Mesenchymal stem cell (in vitro differentiated cells and primary cell): ENCODE measurements at places on chromosomes 3 and 15.

- DNase-seq = no peak
Measured at GRCh38 chr3:134527037-134527436, 41.2 kb downstream of the CEP63 start.

DNA sequence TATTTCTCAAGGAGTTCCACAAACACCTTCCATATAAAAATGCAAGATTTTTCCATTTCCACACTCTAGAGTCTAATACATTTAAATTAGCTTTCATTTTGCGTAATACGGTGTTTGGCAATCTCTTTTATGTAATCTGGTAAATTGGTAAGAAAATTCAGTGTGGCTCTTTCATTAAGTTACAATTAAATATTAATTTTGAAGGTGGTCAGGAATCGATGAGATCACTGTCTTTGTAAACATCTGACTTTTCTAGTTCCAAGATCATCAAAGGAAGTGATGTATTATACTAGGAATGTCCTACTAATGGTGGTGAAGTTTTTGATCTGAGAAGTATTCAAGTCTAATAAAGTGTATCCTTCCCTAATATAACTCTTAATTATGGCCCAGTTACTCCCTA is 1.1 kb upstream of the UTS2B start:
- DNase-seq = peak; percentile 74

DNA sequence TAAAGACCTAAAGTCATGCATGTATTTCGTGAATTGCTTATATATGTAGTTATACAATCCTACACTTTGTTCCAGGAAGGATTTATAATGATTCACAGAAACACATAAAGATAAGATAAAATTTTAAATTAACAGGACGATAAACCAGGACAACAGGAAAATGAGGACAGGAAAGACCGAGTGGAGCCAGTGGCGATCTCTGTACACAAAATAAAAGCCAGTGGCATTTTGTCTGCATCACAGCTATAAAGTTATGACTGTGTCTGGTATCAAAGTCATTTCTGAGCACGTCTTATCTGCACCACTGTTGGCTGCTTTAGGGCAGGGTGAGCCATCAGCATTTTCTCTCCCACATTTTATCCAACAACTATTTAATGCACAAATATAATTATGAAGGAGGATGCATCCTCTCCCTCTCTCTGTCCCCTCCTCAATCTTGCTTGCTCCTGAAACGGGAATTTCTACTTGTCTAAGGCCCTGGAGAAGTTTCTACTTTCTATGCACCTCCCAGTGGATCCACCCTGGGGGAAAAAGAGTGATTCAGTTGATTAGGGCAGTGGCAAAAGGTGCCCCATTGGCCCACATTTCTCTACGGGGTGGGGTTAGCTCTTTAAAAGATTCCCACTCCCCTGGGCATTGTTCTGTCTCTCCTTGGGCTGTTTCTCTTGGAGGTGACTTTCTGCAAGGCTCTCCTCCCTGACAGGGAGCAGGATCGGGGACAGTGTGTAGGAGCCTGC is 159.4 kb upstream of the UBE2E1 start:
- DNase-seq = no peak

- peak; percentile 25 for DNase-seq
Measured at GRCh38 chr15:72706266-72706665, 20.3 kb downstream of the BBS4 start.

GRCh38 chr3:159185443-159186050 is 383.7 kb downstream of the MFSD1 start:
- no peak for DNase-seq

- no peak for DNase-seq
Measured at GRCh38 chr15:90210593-90210992, 9.5 kb downstream of the SEMA4B start.

GRCh38 chr15:78691167-78691850 is 50.3 kb upstream of the CHRNB4 start:
- no peak for DNase-seq

DNA sequence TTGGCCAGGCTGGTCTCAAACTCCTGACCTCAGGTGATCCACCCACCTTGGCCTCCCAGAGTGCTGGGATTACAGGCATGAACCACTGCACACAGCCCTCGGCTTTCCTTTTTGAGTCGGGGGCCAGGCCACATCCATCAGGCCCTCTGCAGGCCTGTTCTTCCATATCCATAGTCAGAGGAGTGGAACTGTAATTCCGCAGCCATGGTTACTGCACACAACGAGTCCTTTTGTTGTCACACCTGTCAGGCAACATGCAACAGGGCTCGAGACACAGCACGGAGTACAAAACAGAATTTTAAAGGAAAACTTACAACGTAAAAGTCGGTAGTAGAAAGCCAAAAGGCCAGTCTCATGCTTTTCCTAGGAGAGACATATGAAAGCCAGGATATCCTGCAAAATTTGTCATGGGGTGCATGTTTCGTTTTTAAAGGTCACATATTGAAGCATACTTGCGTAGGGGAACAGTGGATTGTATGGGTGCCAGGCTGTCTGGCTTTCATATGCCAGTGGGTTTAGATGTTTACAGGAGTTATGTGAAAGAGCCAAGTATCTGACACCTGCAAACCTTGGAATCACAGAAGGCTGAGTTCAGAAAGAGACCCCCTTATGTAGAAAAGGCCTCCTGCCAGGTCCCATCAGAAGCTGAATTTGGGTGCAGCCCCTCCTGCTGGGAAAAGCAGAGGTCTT is 63.2 kb upstream of the LPP start:
- no peak for DNase-seq

DNA sequence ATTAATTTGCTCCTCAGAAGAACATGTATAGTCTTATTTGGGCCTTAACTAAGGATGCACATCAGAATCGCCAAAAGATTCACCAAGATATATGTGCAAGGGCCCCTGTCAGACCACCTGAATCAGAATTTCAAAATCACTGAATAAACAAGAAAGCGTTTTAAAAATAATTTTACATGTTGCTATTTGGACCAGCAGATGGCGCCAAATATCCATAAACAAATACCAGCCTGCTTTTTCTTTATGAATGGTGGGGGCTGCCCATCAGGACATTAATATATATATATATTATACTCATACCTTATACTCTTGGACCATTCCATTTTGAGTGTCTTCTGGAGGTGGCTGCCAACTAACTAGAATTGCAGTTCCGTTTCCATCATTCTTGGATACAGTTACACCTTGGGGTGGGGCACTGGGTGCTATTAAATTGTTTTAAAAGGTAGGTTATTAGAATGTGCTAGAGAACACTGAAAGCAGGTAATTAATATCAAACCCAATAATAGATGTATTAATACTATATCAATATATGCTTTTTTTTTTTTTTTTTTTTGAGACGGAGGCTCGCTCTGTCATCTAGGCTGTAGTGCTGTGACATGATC is 1108.3 kb downstream of the ROBO1 start:
- DNase-seq = peak; percentile 48

DNA sequence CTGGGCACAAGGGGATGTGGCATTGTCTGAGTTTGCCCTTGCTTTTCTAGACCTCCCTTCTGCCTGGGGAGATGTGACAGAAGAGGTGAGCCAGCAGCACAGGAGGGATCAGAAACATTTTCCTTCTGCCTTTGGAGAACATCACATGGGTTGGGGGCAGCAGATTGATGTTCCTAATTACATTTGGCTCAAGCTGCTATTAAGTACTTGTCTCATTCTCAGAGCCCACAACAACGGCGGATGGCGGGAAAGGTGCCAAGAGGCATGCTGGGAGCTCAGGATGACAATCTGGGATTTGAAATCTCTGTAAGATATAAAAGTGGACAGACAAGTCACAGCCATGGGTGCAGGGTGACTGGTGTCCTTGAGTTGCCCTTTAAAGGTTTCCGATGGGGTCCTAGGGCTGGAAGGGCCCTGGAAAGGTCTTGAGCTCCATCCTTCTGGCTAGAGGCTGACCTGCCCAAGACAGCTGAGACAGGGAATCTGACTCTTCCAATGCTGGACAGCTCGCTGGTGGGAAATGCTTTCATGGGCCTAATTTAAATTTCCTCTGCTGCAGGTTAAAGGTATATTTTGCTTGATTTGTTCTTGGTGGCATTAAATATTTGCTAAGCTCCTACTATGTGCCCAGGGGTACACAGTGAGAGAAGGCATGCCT is 2.4 kb upstream of the CORO2B start:
- DNase-seq = no peak

DNA sequence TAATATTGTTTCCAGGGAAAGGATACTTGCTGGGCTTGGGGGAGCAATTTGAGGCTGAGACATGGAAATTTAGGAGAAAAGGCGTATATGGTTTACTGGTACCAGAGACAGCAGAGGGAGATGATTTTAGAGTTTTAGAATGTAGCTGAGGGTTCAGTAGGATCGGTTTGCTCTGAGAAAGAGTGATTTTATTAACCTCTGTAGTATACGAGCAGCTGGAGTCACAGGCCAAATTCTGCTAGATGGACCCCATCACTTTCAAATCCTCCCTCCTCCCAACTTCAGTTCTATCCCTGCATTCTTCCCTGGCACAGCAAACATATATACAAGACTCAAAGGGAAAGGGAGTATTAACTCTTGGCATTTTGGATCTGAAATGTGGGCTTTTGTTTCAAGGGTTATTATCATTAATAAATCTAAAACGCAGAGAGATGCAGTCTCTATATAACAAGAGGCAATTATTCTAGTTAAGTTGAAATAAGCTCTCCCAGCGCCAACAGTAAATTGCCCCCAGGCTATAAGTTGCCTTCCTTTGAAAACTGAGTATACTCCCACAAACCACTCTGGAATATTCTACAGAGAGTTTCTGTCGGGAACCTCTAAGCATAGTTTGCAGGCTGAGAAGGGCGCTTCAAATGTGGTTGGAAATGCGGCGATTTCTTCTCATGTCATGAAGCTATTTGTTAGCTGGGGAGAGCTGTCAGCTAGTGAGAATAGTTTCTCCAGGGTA is 5.4 kb downstream of the CRABP1 start:
- DNase-seq = no peak

GRCh38 chr3:116141724-116142123 is 303.6 kb downstream of the LSAMP start:
- no peak for DNase-seq

DNA sequence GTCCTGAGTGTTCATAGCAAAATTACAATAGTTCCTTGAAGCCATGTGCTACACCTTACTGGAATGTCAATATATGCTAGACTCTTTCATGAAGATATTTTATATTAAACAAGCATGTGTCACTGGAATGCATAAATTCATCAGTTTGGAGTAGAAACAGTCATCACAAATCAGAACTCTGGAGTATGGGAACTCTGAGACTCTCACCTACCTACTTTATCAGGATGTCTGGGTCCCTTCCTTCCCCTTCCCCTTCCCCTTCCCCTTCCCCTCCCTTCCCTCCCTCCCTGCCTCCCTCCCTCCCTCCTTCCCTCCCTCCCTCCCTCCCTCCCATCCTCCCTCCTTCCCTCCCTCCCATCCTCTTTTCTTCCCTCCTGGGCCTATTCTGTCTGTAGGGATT is 144.7 kb upstream of the PEX5L start:
- DNase-seq = no peak

- DNase-seq = no peak
Measured at GRCh38 chr3:113103588-113103987, 107.8 kb upstream of the BOC start.

- DNase-seq = peak; percentile 51
Measured at GRCh38 chr15:74835312-74835823, 7.6 kb downstream of the ULK3 start.

DNA sequence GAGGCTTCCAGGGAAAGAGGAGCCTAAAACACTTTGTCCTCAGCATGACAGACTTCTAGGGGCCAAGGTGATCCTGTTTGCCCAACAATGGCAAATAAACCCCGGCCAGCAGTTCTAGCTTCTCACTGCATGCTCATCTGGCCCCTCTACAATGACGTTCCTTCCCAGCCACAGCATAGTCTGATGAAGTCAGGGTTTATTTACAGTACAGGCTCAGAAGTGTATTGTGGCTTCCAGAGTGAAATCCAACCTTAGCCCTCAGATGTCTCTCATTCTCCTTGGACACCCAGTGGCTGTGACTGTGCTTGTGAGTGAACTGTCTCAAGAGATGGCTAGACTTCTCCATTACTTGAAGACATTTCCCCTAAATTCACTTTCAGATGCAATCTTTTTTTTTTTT is 40.8 kb downstream of the BFSP2 start:
- DNase-seq = peak; percentile 29

- DNase-seq = no peak
Measured at GRCh38 chr3:55895897-55896566, 408.9 kb upstream of the WNT5A start.

- no peak for DNase-seq
Measured at GRCh38 chr15:100383302-100384107, 41.7 kb upstream of the ADAMTS17 start.

GRCh38 chr3:107956991-107957900 is 133.6 kb downstream of the CD47 start:
- peak; percentile 13 for DNase-seq

DNA sequence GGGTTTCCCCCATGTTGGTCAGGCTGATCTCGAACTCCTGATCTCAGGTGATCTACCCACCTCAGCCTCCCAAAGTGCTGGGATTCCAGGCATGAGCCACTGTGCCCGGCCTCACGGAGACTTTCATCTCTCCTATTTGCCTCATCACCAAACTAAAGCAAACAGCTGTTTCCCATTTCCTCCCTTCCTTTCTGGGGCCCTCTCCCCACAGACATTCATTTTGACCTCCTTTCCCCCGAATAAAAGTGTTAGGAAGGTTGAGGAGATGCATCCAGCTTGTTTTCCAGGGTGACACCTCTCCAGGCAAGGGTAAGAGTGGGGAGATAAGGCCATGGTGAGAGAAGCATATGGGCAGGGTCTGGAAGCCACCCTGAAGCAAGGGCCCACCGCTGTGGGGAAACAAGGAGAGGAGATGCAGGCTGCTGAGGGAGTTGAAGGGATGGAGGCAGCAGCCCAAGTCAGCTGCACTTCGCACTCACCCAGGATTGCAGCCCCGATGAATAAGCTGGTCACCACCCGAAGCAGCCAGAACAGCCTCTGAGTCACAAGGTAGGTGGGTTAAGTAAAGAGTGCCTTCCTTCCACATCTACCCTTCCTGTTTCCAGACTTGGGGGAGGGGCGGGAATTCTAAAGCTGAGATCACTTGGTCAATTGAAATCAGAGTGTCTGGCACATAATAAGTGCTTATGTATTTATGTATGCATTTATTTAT is 7.7 kb downstream of the DUOXA2 start:
- peak; percentile 51 for DNase-seq

DNA sequence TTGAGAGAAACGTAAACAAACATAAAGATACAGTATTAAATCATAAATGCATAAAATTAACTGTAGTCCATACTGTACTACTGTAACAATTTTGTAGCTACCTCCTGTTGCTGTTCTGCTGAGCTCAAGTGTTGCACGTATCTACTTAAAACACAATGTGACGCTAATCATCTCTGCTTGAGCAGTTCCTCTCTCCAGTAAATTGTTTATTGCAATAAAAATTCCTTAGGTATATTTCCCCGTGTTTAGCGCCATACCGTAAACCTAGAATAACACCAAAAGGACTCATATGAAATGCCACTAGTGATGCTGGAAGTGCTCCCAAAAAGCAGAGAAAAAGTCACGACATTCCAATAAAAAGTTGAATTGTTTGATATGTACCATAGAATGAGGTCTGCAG is 152.3 kb downstream of the LRRN1 start:
- DNase-seq = no peak
